Activated naive CD4-positive, alpha-beta T cell treated with Interleukin-2 at 50 U/mL for 16 hours (primary cell): ENCODE measurements at places on chromosomes 3 and 15.

GRCh38 chr15:89649013-89649625, 6.1 kb downstream of the KIF7 start:
- no peak for DNase-seq

DNA sequence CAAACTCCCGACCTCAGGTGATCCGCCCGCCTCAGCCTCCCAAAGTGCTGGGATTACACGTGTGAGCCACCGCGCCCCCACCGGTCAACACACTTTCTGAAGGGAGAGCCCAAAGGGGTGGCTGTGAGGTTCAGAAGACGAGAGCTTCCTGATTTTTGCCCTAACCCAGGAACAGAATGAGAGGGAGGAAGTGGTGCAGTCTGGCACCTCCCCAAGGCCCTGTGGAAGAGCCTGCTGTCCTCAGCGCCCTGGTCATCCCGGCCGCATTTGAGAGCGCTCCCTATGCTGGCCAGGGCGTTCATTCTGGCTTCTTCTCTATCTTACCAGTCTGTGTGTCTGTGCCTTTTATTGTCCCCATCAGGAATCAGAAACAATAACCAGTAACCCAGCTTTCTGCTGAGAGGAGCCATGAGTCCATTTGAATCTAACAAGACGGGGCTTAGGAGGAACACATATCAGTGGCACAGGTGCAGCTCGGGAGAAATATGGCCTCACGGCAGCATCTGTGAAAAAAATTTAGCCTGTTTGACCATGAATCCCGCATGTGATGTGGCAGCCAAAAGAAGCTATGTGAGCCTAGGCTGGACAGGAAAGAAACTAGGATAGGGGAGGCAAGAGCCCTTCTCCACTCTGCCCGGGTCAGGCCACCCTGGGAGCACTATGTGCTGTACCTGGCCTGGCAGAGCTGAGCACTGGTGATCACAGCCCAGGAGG, 12.9 kb downstream of the BDH1 start:
- no peak for DNase-seq

- DNase-seq: no peak
These were observed 20.3 kb upstream of the ANXA2 start for GRCh38 chr15:60418096-60418495.

DNA sequence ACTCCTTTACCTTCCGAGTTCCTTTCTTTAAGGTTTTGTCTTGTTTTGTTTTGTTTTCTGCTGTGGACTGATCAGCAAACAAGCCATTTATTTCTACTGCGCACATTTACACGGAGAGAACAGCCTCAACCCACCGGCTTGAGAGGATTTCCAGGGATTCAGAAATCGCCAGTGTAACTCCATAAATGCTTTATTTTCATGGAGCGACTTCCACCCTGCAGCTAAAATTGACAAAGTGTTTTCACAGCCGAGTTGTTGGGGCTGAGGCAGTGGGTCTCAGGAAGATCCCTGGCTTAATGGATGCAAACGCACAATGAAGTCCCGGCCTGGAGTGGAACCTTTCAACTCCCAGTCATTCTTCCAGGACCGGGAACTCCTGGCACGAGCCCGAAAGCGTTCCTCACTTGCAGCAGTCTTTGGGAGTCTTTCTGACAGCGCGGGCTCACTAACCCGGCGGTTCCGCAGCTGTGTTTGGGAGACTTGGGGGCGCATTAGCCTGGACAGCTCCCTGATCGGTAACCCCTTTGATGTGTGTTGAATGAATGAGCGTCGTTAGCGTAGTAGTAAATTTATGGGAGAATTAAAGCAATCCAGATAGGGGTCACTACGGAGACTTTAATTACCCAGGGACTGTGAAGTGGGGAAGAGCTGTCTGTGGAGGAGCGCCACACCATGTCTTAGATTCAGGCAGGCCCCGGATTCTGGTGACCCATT, 785 bp upstream of the MYRIP start:
- no peak for DNase-seq

DNA sequence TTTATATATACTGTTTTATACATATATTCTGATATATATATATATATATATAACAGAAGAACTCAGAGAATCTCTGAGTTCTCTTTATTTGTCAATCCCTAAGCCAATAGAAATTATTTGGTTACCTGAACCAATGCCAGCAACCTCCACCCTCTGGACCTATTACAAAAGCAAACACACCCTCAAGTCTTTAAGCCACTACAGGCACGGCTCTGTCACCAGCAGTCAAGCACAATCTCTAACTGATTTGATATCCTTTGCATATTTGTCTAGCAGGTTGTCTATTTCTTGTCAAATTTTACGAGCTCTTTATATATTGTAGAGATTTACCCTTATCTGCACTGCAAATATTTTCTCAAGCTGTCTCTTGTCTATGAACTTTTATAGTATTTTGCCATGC, 66.6 kb upstream of the TOPAZ1 start:
- no peak for DNase-seq
